ENCODE measurements at places on chromosomes 3 and 15.

- peak; percentile 30 for DNase-seq
These were observed 11.7 kb downstream of the MAP1A start for GRCh38 chr15:43529141-43529540.

GRCh38 chr15:58705105-58705504 is 44.4 kb downstream of the ADAM10 start:
- no peak for DNase-seq

DNA sequence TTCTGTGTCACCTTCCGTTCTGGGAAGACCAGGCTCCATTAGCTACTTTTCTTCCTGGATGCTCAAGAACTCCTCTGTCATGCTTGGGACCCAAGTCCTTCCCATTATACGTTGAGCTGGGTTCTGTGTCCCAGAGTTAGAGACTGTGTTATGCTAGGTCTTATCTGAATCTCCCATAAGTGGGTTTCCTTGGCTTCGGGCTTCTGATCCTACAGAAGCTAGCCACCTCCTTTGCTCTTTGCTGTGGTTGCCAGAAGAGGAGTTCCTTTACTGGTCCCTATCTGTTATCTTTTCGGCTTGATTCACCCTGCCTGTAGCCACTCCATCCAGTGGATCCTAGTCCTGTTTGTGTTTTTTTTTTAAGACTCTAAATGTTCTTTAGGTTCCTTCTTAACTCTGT is 38.0 kb downstream of the TYRO3 start:
- no peak for DNase-seq

DNA sequence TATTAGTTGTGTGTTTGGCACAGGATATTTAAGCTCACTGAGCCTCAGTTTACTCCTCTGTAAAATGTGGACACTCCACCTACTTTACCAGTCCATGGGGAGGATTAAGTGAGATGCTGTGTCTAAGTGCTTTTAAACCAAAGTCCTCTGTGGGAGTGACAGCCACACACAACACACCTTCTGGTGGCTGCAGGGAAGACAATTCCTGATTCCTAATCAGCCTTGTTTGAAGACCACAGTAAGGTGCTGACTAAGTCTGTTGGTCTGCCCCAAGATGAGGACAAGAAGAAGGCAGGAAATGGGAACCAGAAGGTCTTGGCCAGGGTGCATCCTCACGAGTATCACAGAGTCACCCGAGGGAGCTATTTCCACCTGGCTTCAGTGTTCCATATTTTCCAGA is 52.3 kb downstream of the EPHB1 start:
- no peak for DNase-seq

Data from right atrium auricular region (tissue), 2 donors.